ENCODE measurements at places on chromosomes 11 and 22. TPM values are rescaled to one million over a fixed set of nuclear protein-coding genes. Genes with fewer than 3 reads are reported as not detected.

The CBX6 gene
- polyA plus RNA-seq: 1.1 TPM

The RNH1 gene
- 73.2 TPM for polyA plus RNA-seq

DNA sequence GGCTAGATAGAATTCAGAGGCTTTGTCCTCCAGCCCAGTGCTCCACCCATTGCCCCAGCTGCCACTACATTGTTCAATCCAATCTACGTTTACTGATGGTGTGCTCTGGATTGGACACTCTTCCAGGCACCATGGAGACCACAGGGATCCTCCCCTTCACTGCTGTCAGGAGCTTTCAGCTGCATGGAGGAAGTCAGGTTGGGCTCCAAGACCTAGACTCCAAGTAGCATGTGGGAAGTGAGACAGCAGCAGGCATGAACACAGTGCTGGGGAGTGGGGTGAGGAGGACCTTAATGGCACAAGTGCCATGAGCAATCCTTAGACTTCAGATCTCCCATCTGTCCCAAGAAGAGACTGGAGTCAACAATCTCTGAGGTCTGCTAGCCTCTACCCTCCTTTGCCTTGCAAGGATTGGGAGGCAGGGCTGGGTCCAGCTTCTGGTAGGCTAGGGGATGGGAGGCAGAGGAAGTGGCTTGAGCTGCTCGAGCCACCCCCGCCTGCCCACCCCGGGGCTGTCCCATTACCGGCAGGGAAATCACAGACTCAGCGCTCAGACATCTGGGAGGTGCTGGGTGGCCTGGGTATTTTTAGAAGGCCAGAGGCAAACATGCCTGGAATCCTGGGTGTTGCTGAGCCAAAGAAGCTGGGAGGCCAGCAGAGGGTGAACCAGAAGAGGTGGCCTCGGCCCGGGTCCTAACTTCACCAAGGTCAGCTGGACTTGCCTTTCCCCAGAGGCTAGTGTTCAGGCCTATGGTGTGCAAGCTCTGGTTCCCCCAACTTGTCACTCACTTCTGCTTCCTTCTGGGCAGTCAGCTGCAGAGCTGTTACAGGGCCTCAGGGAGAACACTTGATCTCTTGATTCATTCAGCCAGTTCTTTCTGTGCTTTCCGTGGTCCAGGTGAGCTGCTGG is 15.2 kb upstream of the FCHSD2 start:
- peak; percentile 61 for DNase-seq

DNA sequence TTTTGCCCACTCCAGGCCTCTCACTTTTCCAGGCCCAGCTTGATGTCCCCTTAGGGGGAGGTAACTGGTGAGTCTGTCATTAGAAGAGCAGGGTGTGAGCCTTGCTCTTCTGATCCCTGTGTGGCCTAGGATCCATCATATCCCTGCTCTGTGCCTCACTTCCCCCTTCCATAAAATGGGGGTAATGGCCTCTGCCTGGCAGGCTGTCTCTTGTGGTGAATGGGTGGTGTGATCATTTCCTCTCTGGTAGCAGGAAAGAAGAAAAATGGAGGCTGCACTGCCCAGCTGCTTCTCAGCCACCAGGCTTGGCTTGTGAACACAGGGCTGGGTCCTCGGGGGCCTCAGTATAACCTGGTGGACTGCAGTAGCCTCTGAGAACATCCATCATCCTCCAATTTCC is 5.6 kb downstream of the ARHGEF17 start:
- no peak for DNase-seq

GRCh38 chr11:106988151-106989077 is 29.9 kb downstream of the GUCY1A2 start:
- no peak for DNase-seq

DNA sequence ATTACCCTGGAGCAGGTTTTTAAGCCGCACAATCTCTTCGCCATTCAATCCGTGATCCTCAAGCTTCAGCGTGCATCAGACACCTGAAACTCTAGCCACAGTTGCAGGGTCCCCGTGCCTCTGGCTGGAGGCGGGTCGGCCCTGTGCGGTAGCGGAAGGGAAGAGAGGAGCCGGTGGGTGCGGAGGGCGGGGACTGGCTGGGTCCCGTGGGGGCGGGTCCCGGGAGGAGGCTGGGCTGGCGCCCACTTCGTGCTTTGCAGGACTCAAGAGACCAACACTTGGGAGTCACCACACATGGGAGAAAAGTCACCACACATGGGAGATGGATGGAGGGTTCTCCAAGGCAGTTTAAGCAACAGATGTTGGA is 772 bp downstream of the C22orf15 start:
- peak; percentile 45 for DNase-seq

DNA sequence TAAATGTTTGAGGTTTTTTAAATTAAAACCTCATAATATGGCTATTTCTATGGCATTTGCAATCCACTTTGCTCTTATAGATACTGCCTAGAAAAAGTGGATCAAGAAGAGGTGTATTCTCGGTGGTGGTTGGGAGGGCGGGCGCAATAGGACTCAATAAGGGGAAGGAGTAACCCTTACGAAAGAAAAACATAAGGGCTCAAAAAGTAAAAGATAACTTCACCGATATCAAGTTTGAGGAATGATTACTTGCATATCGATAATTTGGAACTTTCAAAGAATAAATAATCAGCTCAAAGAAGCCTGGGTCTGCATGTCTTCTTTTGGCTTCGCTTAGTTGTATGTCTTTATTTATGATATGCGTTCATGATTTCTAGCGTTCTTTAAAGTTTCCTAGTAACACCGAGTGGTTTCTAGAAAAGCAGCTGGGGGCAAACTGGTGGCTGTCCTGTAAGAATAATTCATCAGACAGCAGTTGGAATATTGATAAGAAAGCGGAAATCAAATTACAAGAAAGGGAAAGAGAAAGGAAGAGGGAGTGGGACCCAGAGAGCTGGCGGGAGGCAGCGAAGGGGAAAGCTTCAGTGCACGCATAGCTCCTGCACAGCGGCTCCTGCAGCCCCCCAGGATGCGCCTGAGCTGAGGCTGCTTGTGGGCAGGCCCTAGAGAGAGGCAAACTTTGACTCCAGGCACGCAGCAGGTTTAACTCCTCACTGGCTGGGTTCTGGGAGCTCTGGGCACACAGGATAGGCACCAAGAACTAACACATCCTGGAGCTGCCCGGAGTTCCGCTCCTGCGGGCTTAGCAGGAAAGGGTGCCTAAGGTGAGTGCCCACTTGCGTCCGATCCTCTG is 9.1 kb upstream of the FLI1 start:
- DNase-seq: no peak

DNA sequence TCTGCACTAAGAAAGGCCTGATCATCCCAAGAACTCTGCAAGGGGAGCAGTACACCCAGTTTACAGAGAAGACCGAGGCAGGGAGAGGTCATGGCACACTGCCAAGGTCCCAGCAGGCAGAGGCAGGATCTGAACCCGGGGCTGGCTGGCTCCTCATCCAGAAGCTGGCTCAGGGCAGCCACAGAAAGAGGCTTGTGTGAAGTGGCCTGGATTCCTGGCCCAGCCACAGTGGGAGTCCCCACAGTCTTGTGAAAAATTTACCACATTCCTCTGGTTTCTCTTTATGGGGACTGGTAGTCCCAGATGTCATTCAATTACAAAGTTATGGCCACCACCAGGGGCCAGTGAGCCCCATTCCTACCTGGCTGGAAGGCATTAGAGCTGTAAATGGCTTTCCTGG is 440.5 kb downstream of the MIAT start:
- no peak for DNase-seq

DNA sequence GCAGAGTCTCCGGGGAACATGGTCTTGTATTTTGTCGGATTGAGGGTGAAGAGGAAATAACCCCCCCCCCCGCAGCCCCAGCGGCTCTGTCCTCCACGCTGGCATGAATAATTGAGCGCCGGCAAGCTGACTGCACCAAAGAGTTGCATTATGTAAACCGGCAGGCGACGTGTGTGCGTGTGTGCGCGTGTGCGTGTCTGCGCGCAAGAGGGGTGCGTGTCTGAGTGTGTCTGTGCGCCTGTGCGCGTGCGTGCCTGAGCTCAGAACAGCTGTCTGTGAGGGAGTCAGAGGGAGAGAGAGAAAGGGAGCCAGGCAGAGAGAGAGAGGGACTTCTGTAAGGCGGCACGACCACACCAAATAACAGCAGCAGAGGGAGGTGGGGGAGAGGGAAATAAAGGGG is 94.4 kb downstream of the SCN3B start:
- peak; percentile 33 for DNase-seq

DNA sequence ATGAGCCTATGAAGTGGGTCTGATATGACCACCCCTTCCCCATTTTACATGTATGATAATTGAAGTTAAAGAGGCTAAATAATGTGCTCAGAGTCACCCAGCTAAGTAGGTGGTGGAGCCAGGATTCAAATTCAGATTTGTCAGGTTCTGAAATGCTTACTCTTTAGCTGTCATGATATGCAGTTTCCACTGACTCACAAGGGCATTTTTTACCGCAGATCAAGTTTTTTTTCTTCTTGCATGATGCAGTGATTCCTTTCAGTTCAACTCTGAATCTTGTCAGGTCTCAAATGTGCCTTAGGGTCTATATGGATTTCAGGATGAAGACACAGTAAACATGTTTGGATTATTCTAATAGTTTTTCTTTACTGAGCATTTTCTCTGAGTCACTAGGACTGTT is 12.6 kb upstream of the TRIM44 start:
- DNase-seq: no peak
